GM18507 (cell line): ENCODE measurements at places on chromosomes 5 and 9.

DNA sequence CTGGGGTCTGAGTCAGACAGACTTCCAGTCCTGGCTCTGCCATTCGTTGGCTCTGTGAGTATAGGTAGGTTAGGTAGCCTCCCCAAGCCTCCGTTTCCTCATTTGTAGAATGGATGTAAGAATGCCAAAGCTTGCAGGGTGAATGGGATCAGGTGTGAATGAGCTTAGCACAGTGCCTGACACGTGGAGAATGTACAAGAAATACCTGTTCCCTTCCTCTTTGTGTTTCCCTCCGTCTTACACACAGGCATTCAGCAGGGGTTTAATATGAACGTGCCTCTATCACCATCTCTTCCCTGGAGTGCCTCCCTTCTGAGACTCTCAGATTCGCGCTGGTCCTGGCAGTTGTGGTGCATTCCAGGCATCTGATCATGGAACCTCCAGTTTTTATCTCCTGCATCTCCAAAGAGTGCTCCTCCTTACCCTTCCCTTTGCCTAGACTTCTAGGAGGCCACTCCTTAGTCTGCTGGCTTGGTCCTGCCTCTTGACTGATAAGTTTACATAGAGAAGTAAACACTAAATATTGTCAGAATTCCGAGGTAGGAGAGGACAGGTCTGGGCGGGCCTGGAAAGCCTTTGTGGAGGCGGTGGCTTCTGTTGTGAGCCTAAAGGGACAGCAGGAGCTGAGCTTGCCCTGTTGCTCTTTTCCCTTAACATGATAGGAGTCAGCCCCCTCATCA, 199.4 kb downstream of the AOPEP start:
- DNase-seq = no peak

DNA sequence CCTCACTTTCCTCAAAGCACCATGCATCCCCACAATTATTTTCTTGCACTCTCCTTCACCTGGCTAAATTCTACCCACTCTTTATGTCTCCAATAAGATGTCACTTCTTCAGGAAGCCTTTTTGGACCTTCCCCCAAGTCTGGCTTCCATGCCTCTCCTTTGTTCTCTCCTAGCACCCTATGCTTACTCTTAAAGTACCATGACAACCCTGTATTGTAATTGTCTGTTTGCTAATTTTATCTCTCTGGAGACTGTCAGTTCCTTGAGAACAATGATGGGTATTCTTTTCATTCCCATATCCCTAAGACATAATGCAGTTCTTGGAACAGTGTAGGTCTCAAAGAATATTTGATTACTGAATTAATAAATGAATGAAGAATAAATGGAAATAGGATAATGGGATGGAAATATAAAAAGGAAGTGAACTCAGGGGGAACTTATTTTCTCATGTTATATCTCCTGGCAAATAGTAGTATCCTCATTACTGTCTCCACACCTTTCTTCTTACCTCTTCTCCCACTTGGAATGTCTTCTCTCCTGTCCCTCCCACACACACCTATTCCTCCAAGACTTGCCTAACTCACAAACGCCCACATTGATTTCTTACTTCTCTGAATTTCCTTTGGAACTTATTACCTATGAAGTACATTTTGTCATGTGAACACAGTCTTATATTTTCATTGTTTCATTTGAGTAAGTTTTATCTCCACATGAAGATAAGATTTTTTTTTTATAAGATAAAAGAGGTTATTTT, 499.1 kb downstream of the NFIB start:
- DNase-seq = no peak

DNA sequence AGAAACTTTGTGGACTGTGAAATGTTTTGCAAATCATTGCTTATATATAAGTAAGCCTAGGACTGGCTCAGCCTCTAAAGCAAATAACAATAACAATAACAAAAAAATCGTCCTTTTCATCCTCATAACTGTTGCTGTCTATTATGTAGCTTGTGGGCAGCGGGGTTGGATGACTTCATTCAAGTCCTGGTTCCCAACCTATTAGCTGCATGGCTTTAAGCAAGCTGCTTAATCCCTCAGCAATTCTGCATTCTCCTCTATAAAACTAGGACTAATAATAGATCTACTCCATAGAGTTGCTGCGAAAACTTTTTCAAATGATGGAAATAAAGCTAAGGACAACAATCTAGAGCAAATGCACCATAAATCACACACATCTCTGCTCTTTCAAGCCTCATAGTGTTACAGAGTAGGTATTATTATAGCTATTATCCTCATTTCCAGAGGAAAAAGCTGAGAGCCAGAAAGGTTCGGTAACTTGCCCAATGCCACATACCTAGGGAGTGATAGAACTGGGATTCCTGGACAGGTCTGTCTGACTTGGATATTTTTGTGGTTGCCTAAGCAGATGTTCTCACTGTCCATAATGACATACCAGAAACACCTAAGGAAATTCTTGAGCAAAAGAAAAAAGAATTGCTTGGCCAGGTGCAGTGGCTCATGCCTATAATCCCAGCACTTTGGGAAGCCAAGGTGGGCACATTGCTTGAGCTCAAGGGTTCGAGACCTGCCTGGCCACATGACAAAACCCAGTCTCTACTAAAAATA, 98.8 kb upstream of the ADRA1B start:
- no peak for DNase-seq

DNA sequence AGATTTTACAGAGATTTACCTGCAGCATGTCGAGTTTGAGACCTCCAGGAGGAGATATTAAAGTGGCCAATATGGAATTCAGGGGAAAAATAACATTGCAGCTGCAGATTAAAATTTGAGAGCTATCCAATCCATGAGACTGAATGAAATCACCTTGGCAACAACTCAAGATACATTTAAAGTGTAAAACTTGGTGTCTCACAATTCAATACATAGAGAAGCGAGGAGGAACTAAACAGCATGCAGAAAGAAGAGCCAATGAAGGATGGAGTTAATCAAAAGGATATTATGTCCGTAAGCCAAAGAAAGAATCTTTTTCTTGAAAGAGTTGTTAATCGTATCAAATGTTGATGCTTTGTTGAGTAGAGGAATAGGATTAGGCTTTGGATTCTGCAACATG, 455.1 kb downstream of the CDH18 start:
- DNase-seq = no peak

DNA sequence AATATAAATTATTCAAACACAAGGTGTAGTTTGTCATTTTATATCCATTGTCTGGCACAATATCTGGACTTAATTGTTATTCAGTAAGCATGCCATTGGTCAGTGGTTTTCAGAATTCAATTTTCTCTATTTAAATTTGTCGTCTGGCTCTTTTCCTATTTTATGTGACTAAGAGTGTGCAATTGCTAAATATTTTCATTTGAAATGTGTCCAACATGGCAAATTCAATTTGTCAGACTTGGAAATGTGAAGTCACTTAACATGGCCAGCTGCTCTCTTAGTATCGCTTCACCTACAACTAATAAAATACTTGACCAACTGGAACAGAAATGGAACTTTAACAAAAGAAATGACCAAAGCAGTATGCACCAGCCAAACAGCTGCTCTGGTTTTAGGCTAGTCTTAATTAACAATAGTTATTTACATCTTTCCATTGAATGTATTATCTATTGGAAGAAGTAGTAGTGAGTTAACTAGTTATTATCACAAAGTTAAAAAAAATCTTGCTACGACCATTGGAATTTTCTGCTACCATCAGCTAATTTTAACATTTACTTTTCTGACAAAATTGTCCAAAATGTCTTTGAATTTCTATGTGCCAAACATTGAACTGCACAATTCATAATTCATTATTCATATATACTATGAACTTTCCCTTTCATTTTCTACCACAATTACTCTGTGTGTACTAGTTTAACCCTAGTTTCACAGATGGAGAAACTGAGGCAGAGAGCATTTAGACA, 720.7 kb upstream of the FAM174A start:
- DNase-seq = no peak

DNA sequence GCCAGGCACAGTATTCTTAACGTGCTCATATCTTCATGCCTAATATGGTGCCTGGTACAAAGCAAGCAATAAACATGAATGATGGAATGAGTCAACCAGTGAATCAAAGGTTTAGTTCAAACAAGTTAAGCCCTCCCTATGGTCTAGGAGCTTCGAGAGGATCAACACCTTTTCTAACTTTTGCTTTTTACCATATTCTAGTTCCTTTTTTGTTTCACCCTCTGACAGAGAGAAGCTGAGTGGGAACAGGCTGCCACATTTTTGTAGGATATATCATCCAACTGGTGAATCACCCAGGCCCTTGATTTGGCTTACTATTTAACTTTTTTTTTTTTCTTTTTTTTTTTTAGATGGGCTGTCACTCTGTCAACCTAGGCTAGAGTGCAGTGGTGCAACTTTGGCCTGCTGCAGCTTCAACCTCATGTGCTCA, 39.3 kb upstream of the TNC start:
- no peak for DNase-seq

DNA sequence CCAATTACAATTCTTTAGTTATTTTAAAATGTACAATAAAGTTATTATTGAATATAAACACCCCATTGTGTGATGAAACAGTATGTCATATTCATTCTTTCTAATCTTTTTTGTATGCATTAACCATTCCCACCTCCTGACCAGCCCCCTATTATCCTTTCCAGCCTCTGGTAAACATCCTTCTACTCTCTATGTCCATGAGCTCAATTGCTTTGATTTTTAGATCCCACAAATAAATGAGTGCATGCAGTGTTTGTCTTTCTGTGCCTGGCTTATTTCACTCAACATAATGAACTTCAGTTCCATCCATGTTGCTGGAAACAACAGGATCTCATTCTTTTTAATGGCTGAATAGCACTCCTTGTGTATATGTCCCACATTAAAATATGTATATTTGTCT, 1858.9 kb upstream of the C9orf72 start:
- DNase-seq = no peak

DNA sequence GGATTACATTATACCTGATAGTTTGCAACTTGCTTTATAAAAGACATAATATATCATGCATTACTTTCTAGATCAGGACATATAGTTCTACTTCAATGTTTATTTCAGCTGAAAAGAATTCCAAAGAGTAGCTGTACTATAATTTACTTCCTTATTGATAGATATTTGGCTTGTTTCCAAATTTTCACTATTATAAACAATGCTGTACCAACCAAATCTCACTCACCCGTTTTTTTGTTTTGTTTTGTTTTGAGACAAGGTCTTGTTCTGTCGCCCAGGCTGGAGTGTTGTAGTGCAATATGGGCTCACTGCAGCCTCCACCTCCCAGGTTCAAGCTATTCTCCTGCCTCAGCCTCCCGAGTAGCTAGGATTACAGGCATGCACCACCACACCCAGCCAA, 132.7 kb downstream of the GNAQ start:
- DNase-seq = no peak

GRCh38 chr9:76510041-76510440, 51.1 kb downstream of the GCNT1 start:
- no peak for DNase-seq

GRCh38 chr9:99134893-99135341, 30.0 kb downstream of the TGFBR1 start:
- no peak for DNase-seq

GRCh38 chr9:127098916-127099553, 23.4 kb downstream of the ANGPTL2 start:
- no peak for DNase-seq

GRCh38 chr9:95143591-95144561, 173.6 kb downstream of the FANCC start:
- no peak for DNase-seq

GRCh38 chr5:123387313-123387712, 35.9 kb downstream of the CEP120 start:
- no peak for DNase-seq

DNA sequence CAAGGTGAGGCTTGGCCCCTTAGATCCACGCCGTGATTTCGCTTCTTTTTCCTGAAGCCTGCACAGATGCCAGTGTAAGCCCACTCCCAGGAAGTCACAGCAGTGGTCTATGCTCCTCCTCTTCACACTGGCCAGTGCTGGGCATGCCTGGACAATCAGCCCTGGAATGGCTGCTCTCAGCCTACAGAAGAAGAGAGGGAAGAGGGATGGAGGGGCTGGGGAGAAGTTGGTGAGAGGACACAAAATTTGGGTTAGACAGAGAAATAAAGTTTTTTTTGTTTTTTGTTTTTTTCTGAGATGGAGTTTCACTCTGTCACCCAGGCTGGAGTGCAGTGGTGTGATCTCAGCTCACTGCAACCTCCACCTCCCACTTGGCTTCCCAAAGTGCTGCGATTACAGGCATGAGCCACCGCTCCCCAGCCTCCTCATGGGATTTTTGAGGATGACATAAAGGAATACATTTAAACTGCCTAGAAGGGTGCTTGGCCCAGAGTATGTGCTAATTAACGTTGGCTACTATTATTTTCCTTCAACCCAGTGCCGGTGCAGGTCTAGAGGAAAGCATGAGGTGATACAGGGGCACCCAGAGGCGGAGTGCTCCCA, 830 bp downstream of the S100Z start:
- DNase-seq = no peak

DNA sequence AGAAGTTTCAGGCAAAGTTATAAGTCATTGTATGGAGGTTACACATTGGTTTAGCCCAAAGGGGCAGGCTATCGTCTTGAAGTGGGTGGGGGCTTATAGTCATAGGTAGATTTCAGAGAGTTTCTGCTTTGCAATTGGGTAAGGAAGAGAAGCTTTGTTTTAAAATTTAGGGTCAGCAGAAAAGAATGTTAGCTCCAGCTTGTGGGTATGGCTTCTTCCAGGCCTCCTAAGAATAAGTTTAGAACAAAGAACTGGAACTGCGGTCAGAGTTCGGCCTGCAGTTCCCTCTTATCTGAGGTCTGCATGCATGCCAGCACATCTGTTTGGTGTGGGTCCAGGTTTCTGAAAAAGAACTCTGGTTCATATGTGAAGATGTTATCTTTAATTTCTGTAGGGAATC, 96.1 kb downstream of the CYFIP2 start:
- DNase-seq = no peak
